ENCODE measurements at places on chromosomes 2 and 18. TPM values are rescaled to one million over a fixed set of nuclear protein-coding genes. Genes with fewer than 3 reads are reported as not detected.

ZC3H8 gene
- 65.9 TPM for total RNA-seq

UPP2 gene
- not detected for total RNA-seq

TLX2 gene
- total RNA-seq = not detected

TWSG1 gene
- 19.5 TPM for total RNA-seq

- DNase-seq = no peak
- no peak overlapping the region for H3K27ac ChIP-seq
- H3K36me3 ChIP-seq = no peaks in the 10 kb centered on the region
- no peak overlapping the region for H3K4me3 ChIP-seq
These were observed 386.2 kb downstream of the PTPRM start for GRCh38 chr18:7953095-7953958.

DNA sequence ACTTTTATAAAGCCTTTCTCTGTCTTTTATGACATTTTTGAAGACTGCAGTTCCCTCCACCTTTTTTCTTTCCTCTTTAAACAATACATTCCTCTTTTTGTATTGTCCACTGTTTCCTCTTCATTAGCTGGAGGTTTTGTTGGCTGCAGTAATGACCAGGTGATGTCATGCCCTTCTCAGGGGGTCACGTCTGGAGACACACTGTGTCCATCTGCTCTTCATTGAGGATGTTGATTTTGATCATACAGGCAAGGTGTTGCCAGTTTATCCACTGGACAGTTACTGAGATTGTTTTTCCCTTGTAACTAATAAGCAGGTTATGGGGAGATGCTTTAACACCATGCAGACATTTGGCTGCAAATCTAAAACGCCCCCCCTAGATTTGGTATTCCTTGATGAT, 19.8 kb downstream of the ZNF407 start:
- H3K4me1 ChIP-seq = no peaks in the 10 kb centered on the region
- DNase-seq = no peak
- H3K36me3 ChIP-seq = no peaks in the 10 kb centered on the region
- H3K27me3 ChIP-seq = no peaks in the 10 kb centered on the region
- no peak overlapping the region for H3K27ac ChIP-seq

DNA sequence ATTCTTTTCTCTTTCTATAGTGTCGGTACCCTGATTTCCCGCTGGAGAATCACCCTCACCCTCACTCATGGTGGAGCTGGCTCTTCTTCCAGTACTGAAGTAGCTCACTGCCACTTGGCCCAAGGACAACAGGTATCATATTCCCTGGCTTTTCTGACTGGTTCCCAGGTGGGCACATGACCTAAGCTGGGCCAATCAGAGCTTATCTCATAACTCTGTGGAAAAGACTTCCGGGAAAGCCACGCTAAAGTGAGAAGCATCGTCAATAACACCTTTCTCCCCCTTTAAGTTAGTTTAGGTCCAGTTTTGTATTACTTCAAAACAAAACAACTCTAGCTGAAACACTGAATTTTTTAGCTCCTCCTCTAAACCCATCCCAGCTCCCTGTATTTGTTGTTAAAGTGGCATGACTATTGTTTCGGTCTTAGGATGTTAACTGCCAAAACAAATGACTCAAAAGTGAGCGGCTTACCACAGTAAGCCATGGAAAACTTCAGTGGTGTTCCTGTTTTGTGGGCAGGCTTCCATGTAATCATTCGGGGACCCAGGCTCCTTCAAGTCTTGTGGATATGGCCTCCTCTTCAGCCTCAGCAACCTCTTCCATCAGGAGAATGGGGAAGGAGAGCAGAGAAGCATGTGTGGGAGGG, 137.4 kb upstream of the DLX2 start:
- H3K36me3 ChIP-seq = no peaks in the 10 kb centered on the region
- no peak overlapping the region for H3K4me3 ChIP-seq
- H3K27me3 ChIP-seq = peaks cover 25% of the 10 kb centered on the region
- no peak overlapping the region for H3K27ac ChIP-seq
- H3K4me1 ChIP-seq = peaks cover 10% of the 10 kb centered on the region

DNA sequence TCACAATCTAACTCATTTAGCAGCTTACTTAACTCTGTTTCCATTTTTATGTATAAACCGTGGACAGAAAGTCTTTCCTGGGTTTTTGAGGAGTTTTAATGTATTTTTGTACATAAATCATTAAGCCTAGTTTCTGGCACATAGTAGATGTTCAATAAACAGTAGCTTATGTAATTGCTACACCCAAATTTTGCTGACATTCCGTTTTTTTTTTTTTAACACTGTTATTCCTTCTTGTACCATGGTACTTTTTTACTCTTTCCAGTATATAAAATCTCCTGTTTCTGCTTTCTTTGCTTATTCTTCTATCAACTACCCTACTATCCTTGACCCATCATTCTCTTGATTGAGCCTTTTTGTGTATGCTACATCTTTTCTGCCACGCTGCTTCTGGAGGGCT, 1151.3 kb upstream of the CRIM1 start:
- no peaks in the 10 kb centered on the region for H3K36me3 ChIP-seq
- H3K4me1 ChIP-seq = no peaks in the 10 kb centered on the region
- no peak overlapping the region for H3K4me3 ChIP-seq
- H3K27ac ChIP-seq = no peak overlapping the region
- no peak for DNase-seq

GRCh38 chr18:57352761-57353136, 392 bp downstream of the ST8SIA3 start:
- no peak overlapping the region for H3K4me3 ChIP-seq
- peaks cover 10% of the 10 kb centered on the region for H3K4me1 ChIP-seq
- H3K27ac ChIP-seq = no peak overlapping the region
- H3K27me3 ChIP-seq = peaks cover 51% of the 10 kb centered on the region

DNA sequence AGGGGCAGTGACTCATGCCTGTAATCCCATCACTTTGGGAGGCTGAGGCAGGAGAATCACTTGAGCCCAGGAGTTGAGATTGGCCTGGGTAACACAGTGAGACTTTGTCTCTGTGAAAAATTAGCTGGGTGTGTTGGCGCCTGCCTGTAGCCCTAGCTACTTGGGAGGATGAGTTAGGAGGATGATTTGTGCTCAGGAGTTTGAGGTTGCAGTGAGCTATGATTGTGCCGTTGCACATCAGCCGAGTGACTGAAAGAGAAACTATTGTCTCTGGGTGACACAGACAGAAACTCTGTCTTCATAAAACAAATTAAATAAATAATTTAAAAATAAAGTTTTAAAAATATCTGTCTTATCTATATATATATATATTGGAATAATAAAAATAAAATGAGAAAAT, 1844.6 kb upstream of the PIK3C3 start:
- no peak overlapping the region for H3K27ac ChIP-seq
- no peaks in the 10 kb centered on the region for H3K36me3 ChIP-seq
- no peak for DNase-seq
- no peaks in the 10 kb centered on the region for H3K27me3 ChIP-seq
- H3K4me1 ChIP-seq = no peaks in the 10 kb centered on the region
- no peak overlapping the region for H3K4me3 ChIP-seq

- H3K27ac ChIP-seq = no peak overlapping the region
- no peaks in the 10 kb centered on the region for H3K36me3 ChIP-seq
- H3K4me3 ChIP-seq = no peak overlapping the region
- no peak for DNase-seq
- no peaks in the 10 kb centered on the region for H3K4me1 ChIP-seq
- H3K27me3 ChIP-seq = peaks cover 12% of the 10 kb centered on the region
These were observed 30.6 kb upstream of the SH3RF3 start for GRCh38 chr2:109098251-109098920.

DNA sequence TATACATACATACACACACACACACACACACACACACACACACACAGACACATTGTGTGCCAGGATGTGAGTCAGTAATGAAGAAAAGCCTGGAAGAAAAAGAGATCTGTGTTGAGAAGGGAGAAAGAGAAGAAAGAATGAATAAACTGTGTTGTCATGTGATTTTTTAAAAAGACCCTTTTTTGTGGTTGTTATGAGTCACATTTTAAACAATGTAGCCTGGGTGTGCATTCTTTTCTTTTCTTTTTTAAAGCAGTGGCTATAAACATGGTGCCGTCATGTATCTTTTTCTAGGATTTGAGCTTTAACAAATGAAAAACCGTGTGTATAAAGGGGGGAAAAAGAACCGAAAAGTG, 87.2 kb downstream of the NRP2 start:
- H3K4me3 ChIP-seq = no peak overlapping the region
- H3K36me3 ChIP-seq = no peaks in the 10 kb centered on the region
- H3K4me1 ChIP-seq = peaks cover 12% of the 10 kb centered on the region
- no peak for DNase-seq
- H3K27ac ChIP-seq = no peak overlapping the region
- no peaks in the 10 kb centered on the region for H3K27me3 ChIP-seq

- DNase-seq = no peak
- H3K4me1 ChIP-seq = peaks cover 35% of the 10 kb centered on the region
- no peaks in the 10 kb centered on the region for H3K27me3 ChIP-seq
- H3K36me3 ChIP-seq = no peaks in the 10 kb centered on the region
- H3K27ac ChIP-seq = peak overlapping the region; percentile 90
These were observed 96.7 kb downstream of the GAREM1 start for GRCh38 chr18:32373995-32374394.
